Prostate gland (tissue), 2 donors: ENCODE measurements at places on chromosomes 1 and 21.

DNA sequence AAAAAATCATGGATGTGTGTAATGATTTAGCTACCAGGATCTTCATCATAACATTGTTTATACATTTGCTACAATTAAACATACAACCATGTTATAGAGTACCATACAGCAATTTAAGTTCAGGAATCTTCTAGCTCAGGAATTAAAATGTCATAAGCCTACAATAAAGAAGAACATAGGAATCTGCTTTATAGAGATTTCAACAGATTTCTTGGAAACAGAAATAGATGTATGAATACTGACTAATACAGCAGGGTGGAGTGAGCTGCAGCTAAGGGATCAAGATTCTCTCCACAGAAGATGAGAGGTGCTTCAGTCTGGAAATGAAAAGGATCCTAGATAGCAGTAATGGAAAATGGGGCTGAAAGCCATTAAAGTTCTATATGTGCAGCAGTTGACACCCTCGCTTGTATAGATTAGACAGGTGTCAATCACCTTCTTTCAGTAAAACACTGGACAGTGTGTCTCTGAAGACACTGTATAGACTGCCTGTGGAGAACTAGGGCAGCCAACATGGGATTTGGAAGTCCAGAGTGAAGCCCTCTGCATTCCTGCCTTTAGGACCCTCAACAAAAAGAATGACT lies 73.9 kb downstream of the DNTTIP2 start:
- no peak for DNase-seq

DNA sequence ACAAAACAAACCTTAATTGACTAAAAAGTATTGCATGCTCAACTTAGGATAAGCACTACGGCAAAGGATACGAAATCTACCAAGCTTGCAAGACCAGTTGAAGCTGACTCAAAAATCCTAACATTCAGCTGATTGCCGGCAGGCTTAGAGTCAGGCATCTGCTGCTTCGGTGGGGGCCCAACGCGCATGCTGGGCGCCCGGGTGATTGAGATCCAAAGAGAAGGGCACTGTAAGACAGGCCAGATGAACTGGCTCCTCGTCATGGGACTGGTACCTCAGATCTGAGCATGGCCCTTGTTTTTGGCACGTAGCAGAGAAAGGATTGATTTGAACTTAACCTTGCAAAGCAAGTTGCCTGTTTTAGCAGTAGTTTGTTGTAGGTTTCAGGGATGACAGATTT lies 86.6 kb downstream of the PRDM2 start:
- DNase-seq, result no peak

DNA sequence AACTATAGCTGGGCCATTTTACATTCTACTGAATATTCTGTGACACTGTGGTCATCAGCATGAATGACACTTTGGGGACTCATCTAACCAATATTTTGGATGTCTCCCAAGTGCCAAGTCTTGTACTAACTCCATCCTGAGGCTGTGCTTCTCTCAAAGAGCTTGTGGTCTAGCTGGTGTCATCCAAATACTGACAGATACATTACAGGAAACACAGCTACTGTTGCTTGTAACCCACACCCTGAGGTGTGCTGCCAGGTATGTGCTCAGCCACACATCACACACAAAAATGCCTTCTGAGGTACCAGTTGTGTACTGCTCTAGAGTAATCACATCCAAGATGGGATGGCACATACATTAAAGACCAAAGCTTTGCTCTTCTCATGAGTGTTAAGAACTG lies 81.6 kb downstream of the ST6GALNAC5 start:
- DNase-seq, result no peak

- no peak for DNase-seq
These were observed 145.1 kb downstream of the CASZ1 start for GRCh38 chr1:10651389-10651766.

- DNase-seq, result peak; percentile 34
These were observed 749 bp upstream of the GLUL start for GRCh38 chr1:182392050-182393028.

DNA sequence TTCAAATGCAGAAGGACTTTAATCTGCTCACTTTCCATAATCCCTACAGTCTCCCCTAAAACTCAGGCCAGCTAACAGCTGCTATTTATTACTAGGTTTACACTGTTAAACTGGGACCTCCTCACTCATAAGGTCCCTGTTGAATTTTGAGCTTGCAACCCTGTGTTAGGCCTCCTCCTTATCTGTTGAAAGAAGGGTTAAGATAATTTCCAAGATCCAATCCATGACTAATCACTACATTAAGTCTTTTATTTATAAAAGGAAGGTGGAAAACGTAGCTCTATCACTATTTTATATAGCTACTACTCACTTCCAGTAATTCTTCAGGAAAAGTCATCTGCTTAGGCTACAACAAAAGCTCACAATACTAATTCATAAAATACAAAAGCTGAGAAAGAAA lies 79.5 kb downstream of the EVI5 start:
- no peak for DNase-seq

- no peak for DNase-seq
These were observed 82.8 kb upstream of the BEND5 start for GRCh38 chr1:48859456-48859855.

DNA sequence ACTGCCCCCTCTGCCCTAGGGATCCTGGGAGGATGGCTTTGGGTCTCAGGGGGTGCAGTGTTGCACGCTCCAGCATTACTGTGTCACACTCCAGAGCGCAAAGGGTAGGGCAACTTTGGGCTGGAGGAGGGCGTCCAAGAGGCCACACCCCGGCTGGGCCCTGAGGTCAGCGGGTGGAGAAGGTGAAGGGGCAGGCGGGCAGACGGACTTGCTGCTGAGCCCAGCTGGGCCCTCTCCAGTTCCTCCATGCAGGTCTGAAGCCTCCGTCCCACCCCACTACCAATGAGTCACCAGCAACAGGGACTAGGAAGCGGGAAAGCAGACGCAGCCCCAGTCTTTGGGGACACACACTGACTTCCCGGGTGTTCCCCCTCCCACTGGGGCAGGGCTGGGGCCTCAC lies 116.0 kb downstream of the CASZ1 start:
- DNase-seq, result no peak

- DNase-seq, result no peak
These were observed 47.8 kb upstream of the CCDC190 start for GRCh38 chr1:162908780-162909179.

GRCh38 chr1:145955436-145955835 lies 2.4 kb downstream of the LIX1L start:
- no peak for DNase-seq

DNA sequence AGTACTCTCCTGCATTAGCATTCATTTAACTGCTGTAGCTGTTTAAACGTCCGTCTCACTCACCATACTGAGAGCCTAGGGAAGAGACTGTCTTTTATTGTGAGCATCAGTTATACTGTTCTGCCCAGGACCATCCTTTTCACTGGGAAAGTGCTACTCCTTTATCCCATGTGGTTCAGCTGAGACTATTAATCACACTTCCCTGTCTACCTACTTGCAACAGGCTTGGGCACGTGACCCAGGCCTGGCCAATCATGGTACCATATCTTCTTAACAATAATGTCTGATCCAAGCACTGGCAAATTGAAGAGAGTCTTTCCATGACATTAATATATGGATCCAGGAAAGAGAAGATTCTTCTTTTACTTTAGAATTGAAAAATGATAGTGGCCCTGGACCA lies 108.1 kb downstream of the TM2D1 start:
- DNase-seq, result no peak

DNA sequence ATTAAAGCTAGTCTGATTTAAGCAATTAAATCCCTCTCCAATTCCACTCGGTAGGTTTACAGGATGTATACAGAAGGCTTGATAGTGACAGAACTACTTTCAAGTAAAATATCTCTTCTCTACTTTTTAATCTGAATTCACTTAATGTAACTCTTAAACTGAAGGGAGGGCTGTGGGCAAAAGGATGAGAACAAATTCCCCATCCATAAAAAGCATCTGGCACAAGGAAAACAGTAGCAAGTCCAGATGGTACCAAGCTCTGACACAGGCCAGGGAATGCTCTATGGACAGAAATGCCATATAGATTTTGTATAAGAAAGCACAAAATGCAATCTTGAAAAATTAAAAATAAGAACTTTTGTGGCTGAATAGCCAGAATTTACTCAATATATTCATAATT lies 53.1 kb upstream of the USH2A start:
- no peak for DNase-seq

DNA sequence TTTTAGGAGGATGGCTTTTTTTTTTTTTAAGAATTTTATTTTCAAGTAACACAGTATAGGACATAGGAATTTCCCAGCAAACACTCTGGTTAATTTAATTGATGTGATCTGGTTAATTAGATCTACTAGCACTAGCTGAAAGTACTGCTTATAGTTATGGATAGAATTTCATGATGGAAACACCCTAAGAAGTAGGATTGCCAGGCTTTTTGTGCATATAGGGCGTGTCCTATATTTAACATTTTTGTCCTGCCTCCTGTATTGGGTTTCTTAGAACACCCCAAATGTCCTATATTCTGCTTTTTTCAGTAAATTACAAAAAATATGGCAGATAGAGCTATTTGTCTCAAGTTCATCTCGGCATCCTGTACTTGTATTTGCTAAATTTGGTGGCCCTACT lies 13.5 kb upstream of the AXDND1 start:
- DNase-seq, result no peak

DNA sequence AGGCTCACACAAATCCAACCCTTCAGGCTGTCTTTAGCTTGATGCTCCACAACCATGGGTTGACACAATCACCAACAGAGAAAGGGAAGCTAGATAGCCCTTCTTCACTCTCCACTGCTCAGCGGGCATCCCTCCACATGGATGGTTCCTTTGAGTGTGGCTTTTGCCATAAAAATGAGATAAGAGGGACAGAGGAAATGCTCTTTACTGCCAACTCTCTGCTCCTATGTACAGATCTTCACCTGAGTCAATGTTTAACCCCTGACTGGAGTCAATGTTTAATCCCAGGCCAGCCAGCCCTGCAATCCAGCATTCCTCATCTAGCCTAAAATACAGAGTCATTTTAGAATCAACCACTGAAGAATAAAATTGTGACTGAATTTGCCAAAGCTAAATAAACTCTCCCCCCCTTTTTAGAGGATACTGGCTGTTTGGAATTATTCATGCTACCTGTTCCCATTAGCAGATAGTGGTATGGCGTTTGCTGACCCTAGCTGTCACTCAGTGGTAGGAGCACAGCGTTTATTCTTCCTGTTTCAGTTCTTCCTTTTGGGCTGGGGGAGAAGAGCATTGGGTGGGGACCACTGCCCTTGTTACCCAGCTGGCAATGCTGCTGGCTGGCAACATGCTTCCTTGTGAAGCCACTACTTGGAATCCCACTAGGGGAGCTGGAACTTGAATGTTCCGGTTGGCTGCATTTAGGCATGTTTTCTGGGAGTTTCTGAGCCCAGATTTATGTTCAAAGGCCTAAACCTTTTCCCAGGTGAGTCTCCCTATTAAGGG lies 5.2 kb upstream of the PIGR start:
- no peak for DNase-seq

DNA sequence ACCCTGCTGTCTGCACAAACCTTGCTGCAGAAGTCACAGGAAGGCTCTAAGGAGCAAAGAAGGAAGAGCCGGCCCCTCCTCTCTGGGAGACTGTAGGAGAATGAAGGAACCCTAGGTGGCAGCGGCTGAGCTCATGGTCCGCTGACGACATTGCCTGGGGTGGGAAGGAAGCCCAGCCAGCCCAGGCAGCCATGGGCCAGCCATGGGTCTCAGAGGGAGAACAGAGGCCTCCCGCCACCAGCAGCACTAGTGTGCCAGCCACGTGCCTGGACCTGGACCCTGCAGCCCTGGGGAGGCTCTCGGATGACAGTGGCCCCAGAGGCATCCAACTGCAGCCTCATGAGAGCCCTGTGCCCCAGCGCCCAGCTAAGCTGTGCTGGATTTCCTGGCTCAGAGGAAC lies 49.2 kb upstream of the POFUT2 start:
- no peak for DNase-seq

DNA sequence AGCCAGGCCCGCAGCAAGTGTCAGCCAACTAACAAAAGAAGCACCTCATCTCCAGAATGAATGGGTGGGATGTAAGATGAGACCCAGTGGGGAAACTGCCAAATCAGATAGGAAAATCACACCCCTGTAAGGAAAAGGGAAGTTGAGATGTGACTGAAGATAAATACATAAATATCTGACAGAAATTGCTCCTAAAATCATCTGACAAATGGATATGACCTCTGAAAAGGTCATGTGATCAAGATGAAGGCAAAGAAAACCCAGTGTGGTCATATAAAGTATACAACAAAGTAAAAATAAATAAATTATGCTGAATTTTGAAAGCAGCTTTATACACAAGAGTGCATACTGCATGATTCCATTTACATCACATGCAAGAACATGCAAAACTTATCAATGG lies 12.7 kb downstream of the SIPA1L2 start:
- DNase-seq, result no peak

DNA sequence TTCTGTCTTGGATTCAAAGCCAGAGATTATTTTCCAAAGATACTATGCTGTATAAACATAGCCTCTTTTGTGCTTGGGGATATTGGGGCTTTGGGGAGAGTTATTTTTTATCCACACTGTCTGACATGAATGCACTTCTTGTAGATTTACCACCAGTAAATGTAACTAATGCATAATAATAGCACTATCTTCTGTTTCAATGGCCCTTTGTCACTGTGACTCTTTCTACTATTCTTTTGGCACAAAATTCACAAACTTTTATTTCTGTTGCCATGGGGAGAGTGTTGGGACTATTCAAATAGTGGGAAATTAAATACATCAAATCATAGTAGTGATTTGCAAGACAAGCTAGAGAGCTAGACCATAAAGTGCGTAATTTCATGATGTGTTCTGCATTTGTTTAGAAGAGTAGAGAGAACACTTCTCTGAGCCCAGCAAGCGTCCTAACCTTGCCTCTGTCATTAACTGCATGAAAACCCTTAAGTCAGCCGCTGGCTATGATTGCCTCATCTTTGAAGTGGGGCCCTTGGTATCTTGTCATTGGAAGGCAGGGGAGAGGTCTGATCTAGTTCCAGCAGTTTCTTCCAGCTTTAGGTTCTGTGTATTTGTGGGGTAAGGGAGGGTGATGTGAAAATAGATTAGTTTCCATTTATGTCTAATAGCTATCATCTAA lies 154.4 kb downstream of the HHAT start:
- no peak for DNase-seq

DNA sequence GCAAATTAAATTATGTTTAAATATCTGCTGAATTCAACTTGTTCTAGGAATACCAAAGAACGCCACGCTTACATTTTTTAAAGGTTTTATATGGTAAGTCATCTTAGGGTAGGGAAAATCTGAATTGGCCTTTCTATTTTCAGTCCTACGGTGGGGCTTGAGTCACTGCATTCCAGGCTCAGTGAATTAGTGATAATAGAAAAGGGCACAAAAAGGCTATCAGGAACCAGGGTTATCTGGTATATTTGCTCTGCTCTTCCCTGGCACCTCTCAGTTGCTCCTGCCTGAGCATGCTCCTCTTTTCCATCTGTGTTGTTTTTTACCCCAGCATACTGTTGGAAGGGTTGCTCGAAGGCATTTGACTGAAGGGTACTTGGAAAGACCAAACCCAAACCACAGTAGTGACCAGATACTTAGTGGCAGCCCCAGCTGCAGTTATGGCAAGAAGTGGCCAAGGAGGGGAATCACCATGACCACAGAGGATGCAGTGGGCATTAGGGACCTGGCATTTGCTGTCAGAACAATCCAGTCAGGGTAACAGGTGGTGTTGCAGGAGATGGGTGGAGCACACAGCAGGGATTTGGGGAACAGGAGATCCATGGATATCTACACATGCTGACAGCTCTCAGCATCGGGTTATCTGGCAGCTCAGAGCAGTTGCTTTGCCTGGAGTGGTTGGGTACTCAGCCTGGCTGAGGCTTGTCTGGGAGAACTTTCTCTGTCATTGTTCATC lies 2.3 kb downstream of the OVAAL start:
- DNase-seq, result no peak

GRCh38 chr1:20720631-20721091 lies 2.9 kb upstream of the KIF17 start:
- no peak for DNase-seq

GRCh38 chr21:38498057-38498833 lies at the start of gene ERG:
Gene ERG (minus strand): TSS chr21:38498477. CDS start chr21:38498380, 97 bp downstream.
- no peak for DNase-seq
